Activated CD4-positive, alpha-beta T cell treated with anti-CD3 and anti-CD28 coated beads for 1 hour (primary cell): ENCODE measurements at places on chromosomes 5 and 9.

GRCh38 chr5:132024789-132025402 is 13.4 kb upstream of the ACSL6 start:
- no peak for DNase-seq

DNA sequence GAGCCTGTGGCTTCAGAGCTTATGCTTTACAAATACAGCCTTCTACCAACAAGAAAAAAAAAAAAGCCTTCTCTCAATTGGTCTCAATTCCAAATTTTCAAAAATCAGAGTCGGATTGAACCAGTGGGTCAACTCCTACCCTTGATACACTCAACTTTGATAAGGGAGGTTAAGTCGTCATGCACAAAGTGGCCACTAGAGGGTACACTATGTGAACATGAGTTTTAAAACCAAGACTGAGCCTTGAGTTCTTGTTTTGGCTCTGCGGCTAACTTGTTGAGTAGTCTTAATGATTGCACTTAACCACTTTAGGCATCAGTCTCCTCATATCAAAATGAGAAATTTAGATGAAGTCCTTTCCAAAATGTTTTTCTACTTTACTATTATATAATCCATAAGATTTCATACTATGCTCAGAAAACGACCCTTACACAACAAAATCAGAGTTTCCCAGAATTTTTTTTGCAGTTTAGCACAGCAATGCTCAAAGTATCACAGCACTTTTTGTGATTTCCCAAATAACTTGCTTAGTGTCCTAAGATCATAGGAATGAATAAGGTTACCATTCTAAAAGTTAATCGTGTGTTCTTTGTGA is 92.9 kb upstream of the MTAP start:
- no peak for DNase-seq

DNA sequence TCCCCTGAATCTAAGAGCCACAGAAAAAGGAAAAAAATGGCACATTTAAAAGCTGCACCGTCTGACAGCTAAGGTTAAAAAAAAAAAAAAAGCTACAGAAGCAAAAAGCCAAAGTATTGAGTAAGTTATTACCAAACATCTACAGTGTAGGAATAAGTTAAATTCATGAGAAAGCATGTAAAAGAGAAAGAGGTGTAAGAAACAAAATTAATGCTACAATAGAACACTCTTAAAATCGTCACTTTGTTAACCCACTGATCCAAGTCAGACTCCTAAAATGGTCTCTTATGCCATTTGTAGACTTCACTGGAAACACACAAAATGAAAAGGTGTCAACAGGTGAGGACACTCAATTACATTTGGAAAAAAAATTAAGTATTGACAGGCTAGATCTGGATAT is 120.2 kb downstream of the SSBP2 start:
- DNase-seq: no peak

- no peak for DNase-seq
Measured at GRCh38 chr9:108634672-108635462, 220.9 kb downstream of the ACTL7B start.

DNA sequence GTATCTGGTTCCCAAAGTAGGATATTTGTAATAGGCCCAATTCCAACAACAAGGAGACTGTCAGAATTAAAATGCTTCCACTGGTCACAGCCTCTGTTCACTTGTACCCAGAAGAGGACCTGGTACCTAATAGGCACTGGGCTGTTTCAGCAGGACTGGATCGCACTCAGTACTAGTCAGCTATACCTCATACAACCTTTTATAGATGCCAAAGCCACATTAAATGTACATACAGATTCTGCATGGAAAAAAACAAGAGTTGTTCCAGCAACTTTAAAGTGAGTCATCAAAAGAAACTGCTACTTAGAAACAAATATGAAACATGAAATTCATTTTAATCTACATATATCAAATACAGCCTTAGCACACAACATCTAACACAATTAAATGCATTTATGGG is 87.5 kb downstream of the GPR21 start:
- no peak for DNase-seq

DNA sequence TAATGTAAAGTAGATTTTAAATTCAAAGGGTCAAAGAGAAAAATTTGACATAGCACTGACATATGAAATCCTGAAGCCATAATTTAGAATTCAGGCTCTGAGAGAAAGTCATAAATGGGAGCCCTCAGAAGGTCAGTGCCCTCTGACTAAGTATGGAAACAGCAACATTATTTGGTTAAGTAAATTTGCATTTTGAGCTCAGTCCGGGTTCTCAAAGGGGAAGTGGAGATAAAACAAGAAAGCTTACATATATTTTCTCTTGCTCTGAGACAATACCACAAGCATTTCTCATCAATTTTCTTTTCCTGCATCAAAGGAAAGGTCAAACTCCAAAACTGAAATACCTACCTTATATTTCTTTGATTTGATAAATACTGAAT is 348.0 kb downstream of the SEMA5A start:
- no peak for DNase-seq

DNA sequence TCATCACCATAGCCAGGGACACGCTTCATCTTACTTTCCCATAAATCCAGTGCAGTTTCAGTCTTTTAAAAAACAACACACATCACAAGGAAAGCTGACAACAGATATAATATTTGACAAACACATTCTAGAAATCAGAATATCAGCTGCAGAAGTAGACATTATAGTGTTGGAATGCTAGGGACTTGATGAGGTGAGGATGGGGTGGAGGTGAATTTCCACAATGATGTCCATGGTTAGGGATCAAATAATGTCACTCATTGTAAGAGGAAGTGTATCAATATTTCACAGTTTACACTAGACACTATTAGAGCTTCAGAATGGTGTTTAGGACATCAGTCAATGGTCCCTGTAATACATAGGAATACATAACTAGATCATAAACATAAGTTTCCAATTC is 7.0 kb downstream of the FST start:
- no peak for DNase-seq

- DNase-seq: no peak
Measured at GRCh38 chr5:1542781-1543180, 19.0 kb upstream of the LPCAT1 start.

- DNase-seq: no peak
Measured at GRCh38 chr5:16687898-16688297, 71.1 kb upstream of the RETREG1 start.

GRCh38 chr5:150389531-150390266 is 23.0 kb downstream of the CD74 start:
- DNase-seq: no peak

GRCh38 chr5:40082313-40082712 is 597.4 kb upstream of the PTGER4 start:
- DNase-seq: no peak

GRCh38 chr5:79436224-79436623 is 77.7 kb downstream of the HOMER1 start:
- DNase-seq: no peak

DNA sequence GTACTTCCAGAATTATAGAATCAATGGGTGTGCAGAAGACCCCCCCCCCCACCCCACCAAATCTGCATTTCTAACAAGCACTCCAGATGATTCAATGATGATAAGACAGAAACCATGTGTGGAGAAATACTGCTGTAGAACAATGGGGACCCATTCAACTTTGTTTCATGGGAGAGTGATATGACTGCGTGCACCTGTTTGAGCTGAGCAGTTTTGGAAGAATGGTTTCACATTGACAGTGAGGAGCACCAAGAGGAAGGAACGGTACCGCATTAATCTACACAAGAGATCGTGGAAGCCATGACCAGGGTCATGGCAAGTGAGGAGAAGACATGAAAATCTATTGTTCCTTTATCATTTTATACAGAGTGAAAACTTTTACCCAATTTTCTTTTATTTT is 202.7 kb downstream of the CD180 start:
- DNase-seq: no peak

DNA sequence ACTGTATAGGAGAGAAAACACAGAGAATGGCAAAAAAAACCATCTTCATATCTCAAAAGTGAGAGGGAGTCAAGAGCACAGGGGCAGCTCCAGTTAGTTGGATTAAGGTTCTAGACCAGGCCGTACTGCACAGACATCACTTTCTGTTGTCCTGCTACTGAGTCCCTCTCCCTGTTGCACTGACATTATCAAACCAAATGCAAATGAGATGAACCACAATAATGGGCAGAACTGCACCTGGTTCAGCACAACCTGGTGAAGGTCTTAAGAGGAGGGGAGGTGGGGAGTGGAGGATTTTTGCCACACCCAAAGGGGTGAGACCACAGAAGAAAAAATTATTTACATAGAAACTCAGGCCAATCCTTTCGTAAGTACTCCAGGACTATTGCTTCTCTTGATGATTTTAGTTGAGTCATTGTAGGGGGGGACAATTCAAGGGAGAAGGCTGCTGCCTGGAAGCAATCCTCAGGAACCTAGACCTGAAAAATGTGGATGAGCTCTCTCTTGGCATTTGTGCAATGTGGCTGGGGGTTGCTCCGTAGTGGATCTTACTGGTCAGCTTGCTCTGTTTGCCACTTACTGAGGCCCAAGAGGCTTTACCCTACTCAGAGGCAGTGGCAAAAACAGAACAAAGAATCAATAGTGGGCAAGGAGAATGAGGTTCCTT is 94.5 kb upstream of the PPP1R2B start:
- no peak for DNase-seq

DNA sequence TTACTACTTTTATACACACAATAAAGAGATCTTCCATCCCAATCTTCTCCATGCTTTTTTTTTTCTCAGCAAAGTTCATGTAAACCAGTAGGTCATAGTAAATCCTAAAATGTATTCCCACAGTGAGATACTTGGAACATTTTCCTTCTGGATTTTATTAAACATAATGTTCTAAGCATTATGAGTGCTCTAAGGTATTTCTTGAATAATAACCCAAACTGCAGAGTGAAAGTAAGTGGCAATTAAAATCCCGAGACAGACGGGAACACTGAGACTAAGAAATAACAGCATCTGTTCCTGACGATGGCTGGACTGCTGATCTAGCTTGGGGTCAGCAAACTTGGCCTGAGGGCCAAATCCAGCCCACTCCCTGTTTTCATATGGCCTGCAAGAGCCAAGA is 359.8 kb downstream of the ARL15 start:
- no peak for DNase-seq

GRCh38 chr5:32165597-32165996 is 8.5 kb downstream of the GOLPH3 start:
- DNase-seq: no peak

DNA sequence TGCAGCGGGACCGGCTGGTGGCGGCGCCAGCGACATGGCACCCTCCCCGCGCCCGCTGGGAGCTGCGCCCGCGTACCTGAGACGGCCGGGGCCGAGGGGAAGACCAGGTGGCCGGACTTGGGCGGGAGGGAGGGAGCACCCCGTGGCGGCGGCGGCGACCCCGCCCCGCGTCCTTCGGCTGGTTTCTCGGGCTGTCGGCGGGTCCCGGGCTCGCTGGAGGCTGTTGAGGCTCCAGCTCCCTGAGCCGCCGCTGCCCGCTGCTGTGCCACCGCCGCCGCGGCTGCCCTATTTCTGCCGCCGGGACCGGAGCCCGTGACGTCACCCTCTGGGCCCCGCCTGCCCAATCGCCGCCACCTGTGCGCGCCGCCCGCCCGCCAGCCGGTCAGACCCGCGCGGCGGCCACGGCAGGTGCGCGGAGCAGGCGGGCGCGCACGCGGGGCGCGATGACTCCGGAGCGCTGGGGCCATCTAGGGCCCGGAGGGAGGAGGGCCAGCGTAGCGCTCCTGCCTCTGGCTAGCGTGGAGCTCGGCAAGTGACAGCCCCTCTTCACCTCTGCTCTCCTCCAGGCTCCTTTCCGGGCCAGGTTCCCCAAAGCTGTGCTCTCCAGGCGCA is at the start of gene FSTL4:
Gene FSTL4, minus strand, starts transcription at position 293 of the 612 bp plus-strand sequence.
- no peak for DNase-seq

- no peak for DNase-seq
Measured at GRCh38 chr5:7849681-7850394, 1.1 kb downstream of the CFAP90 start.

DNA sequence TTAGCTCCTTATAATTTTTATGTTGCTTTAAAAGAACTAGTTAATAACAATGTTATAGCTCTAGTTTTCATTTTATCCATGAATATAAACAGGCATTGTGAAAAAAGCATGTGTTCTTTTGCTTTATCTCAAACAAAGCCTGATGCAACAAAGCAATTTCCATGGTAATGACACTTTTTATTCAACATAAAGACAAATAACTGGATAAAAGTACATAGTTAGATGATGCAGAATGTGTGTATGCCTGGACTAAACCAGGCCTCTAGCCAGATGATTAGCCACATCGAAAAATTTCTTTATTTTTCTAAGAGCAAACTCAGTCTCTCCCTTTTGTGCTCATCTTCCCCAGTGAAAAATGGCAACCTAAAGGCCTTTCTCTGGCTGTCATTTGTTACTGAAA is 125.6 kb upstream of the TARS1 start:
- no peak for DNase-seq

DNA sequence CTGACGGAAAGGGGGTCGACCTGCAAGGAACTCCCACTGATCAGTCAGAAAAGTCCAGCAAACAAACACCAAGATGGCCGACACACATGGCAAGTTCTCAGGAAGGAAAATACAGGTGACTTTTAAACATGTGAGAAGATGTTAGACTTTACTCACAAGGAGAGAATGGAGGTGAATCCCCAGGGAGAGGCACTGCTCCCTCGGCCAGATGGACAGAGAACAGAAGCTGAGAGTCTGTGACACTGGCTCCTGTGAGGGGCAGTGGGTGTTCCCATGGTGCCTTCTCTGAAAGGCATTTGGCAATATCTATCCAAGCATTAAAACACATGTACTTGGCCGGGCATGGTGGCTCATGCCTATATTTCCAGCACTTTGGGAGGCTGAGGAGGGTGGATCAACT is 22.8 kb downstream of the COL5A1 start:
- DNase-seq: no peak

DNA sequence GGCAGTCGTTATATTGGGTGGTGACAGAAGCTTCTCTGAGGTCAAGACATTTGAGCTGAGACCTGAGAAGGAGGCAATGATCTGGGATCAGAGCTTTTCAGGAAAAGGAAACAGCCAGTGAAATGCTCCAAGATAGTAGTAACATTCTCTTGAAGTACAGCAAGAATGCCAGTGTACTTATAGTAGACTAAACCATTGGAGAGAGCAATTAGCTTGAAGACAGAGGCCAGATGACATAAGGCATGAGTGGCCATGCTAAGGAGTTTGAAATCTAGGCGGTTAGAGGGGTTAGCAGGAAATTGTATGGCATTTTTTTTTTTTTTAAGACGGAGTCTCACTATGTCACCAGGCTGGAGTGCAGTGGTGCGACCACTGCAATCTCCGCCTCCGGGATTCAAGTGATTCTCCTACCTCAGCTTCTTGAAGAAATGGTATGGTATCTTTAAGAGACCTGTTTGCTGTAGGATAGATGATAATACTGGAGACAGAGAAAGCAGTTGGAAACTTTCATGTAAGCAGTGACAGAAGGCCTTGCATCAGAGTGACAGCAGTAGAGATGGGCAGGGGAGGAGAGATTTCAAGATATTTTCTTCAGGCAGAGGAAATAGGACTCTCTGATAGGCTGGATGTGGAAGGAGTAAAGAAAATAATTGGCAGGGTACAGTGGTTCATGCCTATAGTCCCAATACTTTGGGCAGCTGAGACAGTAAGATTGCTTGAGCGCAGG is 482.2 kb upstream of the PAPPA start:
- no peak for DNase-seq
